ENCODE measurements at places on chromosomes 3 and 15.

DNA sequence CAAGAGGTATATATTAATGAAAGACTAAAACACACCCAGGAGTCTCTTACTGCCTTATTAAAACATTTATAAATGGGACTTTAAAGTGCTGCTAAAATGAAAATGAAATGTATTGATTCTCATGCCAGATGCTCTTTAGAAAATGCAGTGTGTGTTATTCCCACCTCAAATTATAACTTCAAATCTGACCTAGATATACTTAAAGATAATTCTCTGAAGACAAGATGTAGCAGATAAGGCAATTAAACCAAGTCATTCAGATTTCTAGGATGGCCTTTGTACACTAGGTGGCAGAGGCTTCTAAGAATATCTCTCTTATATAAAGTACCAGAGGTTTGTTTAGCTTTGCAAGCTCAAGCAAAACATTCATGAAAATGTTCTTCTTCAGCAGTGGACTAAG, 26.9 kb upstream of the GOLGA8B start:
- peak; percentile 9 for DNase-seq

DNA sequence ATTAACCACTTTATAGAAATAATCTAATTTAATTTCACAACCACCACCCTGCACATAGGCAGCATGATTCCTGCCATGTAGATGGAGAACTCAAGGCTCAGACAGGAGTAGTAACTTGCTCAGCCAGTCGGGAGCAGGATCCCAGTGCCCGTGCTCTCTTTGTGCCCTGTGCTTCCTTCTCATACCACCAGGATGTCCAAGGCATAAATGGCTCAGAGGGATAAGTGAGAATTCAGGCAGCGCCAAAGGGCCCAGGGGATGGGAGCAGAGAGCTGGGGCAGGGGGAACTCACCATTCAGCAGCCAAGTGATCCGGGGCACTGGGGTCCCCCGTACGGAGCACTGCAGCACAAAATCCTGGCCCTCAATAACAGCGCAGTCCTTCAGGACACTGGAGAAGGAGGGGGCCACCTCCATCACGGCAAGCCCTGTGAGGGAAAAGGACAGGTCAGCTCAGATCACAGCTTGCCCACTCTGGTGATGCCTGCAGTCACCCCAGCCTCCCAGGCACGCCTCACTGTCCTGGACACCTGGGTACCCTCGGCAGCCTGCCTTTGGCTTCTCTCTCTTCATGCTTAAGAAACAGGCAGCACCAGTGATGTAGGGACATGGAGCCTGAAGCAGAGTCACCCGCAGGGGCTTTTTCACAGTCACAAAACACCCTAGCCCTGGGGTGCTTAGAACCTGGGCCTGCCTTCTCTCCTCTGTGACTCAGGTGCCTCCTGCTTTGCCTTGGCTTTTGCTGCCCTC, 141.0 kb upstream of the HACD2 start:
- no peak for DNase-seq

DNA sequence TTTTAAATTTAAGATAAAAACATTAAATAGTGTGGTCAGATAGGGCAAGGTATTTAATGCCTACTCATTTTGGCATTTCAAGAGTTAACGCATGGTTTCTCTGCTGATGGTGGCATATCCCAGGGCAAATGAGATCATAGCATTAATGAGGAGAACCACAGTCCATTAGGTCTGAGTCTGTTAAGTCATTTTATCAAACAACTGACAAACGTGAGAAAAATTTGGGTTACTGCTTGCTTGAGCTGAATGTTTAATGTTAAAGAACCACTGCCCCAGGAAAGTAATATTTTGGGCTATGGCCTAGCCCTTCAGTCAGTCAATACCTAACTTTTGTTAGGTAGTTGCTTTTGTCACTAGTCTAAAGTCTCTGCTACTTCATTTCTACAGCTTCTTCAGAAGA, 37.9 kb upstream of the SLC2A2 start:
- DNase-seq, result no peak

DNA sequence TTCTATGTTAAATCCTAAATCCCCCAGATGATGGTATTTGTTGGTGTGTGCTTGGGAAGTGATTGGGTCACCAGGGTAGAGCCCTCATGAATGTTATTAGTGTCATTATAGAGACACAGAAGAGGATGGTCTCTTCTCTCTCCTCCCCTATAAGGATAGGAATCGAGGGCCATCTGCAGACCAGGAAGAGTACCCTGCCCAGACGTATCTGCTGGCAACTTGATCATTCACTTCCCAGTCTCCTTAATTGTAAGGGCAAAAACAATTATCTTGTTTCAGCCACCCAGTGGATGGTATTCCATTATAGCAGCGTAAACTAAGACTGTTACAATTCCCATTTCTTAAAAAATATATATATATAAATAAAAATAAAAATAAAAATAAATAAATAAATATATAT, 892.2 kb downstream of the SI start:
- no peak for DNase-seq

- no peak for DNase-seq
These were observed 91.9 kb downstream of the WDR76 start for GRCh38 chr15:43918717-43919116.

Data from CD4-positive, alpha-beta T cell treated with Interleukin-12 subunit alpha and Interleukin-12 subunit beta, for 1 hour (primary cell).